ENCODE measurements at places on chromosomes 1 and 21.

- no peak for DNase-seq
Measured at GRCh38 chr1:78071696-78072095, 25.9 kb downstream of the GIPC2 start.

DNA sequence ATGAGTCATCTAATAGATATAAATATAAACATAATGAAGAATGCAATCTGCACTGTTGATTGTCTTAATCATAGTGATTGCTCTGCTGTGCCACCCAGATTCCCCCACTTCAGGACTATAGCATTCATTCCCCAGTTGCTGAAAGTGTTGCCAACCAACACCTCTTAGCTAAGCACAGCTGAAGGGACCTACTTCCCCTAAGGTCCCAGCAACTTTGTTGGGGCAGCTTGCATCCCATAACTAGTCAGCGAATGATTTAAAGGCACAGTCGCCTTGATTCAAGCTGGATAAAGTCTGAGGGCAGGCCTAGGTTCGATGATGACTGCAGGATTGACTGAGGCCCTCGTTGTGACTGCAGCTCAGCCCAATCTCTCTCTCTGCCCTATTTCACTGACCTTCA lies 14.3 kb upstream of the RGS1 start:
- no peak for DNase-seq

DNA sequence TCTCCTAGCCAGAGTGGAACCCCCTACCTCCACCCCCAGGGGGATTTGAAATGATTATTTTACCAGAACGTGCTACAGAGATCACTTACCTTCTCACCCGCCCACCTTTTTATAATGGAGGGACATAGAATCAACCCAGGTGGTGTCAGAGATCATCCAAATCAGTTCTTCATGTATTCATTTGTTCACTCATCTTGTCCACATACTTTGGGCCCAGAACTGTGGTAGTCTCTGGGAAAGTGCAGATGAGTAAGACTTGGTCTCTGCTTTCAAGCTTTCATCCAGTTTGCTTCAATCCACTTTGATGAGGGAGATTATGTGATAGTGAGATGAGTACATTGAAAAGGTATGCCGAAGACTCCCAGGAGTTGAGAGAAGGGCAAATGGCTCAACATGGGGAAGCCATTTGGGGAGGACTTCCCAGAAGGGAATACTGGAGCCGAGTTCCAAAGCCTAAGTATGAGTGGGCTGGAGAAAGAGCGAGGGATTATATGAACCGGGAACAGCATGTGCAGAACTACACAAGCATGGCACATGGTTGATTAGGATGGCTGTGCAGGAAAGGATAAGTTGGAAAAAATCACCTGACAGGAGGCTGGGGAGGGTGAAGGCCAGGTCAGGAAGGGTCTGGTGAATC lies 1.9 kb downstream of the FGGY start:
- DNase-seq, result no peak

DNA sequence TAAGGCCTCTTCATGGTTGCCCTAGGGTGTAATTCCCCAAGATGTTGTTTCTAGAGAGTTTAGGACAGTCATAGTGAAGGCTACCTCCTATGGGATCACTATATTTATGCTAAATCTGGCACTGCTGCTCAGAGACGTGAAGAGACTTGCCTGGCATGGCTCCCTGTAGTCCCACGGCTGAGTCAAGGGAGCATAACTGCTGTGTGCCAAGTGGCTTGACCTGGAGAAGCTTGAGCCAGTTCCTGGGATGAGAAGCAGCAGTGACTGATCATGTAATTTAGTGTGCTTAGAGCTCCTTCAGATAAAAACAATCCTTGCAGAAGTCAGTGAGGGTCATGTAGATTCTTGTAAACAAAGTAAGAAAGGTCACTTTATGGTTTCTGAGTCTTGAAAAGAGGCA lies 68.9 kb upstream of the TSPAN2 start:
- DNase-seq, result no peak

DNA sequence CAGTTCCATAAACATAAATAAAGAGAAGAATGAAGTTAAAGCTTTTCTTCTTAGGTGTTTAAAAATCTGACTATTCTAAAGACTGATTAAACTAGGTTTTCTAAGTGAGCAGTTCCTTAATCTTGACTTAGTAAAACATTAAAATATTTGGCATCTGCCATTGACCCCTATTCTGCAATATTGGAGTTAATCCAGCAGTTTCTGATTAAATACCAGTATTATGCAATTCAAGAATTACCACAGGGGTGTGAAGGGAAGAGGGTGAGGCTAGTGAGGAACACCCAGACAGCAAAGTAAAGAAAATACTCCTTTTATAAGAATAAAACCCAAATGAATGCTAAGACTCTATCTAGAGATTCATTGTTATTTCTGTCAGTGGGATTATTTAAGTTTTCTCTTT lies 40.9 kb downstream of the CLIC4 start:
- no peak for DNase-seq

DNA sequence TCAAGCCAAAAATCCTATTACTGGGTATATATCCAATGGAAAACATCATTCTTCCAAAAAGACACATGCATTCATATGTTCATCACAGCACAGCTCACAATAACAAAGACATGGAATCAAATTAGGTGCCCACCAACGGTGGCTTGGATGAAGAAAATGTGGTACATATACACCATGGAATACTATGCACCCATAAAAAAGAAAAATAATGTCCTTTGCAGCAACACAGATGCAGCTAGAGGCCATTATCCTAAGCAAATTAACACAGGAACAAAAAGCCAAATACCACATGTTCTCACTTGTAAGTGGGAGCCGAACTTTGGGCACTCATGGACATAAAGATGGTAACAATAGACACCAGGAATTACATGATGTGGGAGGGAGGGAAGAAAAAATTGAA lies 113.6 kb downstream of the MRPL39 start:
- DNase-seq, result no peak

DNA sequence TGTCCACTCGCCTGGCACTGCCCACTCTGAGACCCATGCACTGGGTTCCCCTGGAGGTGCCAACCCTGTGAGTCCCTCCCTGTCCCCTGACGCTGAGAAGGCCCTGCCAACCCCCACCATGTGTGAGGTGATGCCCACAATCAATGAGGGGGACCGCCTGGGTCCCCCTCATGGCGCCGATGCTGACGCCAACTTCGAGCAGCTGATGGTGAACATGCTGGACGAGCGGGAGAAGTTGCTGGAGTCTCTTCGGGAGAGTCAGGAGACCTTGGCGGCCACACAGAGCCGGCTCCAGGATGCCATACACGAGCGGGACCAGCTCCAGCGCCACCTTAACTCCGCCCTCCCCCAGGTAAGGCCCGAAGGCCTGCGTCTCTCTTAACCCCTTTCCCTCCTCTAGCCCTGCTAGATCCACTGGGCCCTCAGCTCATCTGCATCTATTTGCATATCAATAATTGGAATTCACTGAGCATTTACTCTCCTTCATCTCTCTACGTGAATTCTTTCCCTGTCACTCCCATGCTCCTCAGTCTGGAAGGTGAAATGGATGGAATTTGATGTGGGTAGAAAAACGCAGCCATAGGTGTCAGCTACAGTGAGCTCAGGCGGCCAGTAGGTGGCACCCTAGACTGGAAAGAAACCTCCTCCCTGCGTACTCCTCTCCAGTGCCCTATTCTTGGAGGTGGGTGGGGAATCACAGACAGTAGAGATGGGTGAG lies 12.8 kb downstream of the PPFIA4 start:
- DNase-seq, result peak; percentile 53

- no peak for DNase-seq
Measured at GRCh38 chr1:6360117-6360496, 33.5 kb downstream of the ACOT7 start.

- DNase-seq, result no peak
Measured at GRCh38 chr1:903721-904271, 19.9 kb upstream of the SAMD11 start.

DNA sequence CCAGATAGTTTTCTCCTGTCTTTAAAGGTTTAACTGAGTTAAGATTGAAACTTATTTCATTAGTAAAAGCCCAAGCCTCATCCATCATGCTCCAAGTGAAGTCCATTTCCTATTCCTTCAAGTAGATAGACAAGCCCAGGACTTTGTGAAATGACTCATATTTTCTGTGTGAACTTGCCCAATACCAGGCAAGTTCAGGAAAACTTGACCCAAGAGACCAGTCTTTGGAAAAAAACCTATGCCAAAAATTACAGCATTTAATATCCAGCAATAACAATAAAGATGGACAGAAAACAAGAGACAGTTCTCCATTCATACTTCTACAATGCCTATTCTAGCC lies 405 bp upstream of the RAB29 start:
- no peak for DNase-seq

DNA sequence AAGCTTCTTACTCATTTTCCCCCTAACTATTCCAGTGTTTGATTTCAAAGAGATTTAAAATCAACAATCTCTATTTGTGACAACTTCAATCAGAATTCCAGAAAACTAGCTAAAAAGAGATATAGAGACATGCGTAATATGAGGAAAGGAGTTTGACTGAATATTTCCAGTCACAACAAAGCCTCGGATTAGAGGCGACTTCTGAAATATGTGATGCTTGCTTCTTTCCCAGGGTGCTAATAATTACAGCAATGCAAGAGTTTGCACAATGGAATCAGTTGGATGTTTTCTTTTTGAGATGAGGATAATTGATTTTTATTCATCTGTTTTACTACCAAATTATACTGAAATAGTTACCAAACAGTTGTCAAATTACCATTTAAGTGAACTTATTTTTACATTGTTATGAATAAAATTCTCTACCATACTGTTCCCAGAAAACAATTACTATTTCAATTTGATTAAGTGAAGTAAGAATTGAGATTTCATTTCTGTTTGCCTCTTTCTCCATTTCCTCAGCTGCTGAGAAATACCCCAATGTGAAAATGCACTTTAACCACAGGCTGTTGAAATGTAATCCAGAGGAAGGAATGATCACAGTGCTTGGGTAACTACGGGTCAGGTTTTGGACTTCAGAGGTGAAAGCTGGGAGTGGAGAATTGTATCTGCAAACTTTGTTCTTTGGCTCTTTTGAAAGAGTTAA lies 28.1 kb downstream of the KMO start:
- no peak for DNase-seq

DNA sequence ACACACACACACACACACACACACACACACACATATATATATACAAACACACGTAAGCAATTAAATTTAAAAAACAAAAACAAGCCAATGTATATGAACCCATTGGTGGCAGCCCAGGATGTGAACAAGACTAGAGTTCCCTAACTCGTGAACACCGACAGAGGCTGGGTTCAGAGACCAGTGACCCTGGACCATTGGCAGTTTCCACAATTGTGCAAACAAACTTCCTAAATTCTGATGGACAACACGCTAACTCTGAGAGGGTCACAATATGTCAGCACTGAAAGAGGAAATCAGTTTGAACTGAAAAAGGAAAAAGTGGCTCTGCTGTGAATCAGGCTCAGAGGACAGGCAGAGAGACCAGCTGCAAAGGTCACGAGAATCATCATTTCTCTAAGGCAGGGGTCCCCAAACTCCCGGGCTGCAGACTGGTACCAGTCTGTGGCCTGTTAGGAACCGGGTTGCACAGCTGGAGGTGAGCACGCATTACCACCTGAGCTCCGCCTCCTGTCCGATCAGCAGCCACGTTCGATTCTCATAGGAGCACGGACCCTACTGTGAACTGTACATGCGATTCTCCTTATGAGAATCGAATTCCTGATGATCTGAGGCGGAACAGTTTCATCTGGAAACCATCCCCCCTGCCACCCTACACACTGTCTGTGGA lies 50.5 kb upstream of the ERO1B start:
- DNase-seq, result no peak

DNA sequence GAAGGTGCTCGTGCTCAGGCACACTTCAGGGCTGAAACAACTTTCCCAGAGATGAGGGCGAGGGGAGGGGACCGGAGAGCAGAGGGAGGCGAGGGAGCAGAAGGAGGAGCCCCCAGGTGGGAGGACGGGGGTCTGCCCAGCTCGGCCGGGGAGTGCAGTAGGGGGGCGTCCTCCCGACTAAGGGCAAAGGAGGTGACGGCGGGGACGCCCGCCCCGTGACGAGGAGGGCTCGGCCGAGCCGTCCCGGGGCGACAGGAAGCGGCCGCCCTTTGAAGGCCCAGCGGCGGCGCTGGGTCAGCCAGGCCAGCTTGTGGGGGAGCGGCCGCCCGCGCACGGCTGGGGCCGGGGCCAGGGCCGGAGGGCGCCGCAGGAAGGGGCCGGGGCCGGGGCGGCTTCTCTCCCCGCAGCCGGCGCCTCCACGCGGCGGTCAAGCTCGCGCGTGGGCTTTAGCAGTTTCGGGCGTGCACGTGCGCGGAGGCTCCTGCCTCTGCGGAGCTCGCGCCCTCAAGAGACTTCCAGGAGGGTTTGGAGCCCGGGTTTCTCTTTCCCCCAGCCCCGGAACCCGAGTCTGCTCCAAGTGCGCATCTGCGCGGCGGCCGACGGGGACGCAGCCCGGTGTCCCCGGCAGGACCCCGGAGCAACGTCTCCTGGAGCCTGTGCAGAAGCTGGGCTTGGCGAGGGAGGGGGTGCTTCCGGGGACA lies 100.8 kb upstream of the SLC45A1 start:
- DNase-seq, result no peak

DNA sequence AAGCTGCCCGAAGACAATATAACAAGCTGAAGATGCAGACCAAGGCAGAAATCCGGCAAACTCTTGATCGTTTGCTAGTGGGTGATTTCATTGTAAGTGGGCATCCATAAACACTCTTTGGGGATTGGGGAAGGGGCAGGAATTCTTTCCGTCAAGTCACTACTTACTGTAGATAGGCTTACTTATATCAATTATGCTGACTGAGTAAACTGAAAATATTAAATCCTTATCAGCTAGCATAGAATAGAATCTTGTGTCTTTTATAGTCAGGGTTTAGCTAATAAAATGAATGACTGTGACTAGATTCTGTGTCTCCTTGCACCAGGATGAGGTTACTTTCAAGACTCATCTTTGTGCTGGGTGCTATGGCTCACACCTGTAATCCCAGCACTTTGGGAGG lies 41.2 kb downstream of the VPS13D start:
- no peak for DNase-seq

DNA sequence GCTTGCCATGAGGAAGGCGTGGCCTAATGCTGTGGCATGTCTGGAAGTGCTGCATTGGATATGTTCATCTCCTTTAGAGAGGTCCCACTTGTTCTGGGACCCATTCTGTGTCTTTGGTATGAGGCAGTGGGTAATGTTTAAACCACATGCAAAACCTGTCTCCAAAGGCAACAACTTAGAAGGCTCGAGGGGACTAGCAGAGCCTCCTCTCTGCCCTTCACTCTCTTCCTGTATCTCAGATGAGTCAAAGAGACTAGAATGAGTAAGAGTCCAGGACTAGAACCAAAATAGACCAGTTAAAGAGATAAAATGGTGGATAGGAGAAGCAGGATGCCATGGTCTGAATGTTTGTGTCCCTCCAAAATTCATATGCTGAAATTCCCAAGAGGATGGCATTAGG lies 220.8 kb upstream of the KIAA0040 start:
- no peak for DNase-seq

All from effector CD4-positive, alpha-beta T cell (primary cell).